Activated CD4-positive, alpha-beta memory T cell treated with anti-CD3 and anti-CD28 coated beads, Interleukin-2, amount 10 ng/mL, durations not matched to agents 7 days and 5 days (primary cell): ENCODE measurements at places on chromosomes 7 and 10. TPM values are rescaled to one million over a fixed set of nuclear protein-coding genes. Genes with fewer than 3 reads are reported as not detected.

GRCh38 chr10:114444819-114445218, 40.5 kb upstream of the AFAP1L2 start:
- peaks cover 30% of the 10 kb centered on the region for H3K36me3 ChIP-seq
- no peaks in the 10 kb centered on the region for H3K27me3 ChIP-seq
- no peak for DNase-seq
- H3K27ac ChIP-seq: no peak overlapping the region

Gene GPR146
- 10.1 TPM for total RNA-seq

Gene SMIM30
- total RNA-seq: 23.1 TPM

DNA sequence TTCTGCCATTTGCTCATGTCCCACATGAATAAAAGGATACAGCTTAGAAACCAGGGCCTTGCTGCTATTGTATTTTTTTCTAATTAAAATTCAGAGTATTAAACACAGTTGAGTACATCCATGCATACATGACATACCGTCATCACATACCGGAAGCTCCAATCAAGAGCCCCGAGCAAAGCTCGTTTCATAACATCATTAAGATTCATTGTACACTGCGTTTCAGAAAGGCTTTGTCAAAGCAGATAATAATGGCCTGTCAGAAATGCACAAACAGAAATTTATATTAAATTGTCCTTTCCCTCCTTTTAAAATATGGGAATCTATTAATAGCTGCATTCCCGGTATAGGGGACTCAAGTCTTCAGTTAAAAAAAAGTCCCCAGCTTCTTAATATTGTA, 103.4 kb downstream of the PRTFDC1 start:
- no peak for DNase-seq
- H3K4me1 ChIP-seq: peaks cover 5% of the 10 kb centered on the region
- no peak overlapping the region for H3K4me3 ChIP-seq
- no peaks in the 10 kb centered on the region for H3K36me3 ChIP-seq
- peaks cover 2% of the 10 kb centered on the region for H3K27me3 ChIP-seq
- H3K27ac ChIP-seq: no peak overlapping the region

DNA sequence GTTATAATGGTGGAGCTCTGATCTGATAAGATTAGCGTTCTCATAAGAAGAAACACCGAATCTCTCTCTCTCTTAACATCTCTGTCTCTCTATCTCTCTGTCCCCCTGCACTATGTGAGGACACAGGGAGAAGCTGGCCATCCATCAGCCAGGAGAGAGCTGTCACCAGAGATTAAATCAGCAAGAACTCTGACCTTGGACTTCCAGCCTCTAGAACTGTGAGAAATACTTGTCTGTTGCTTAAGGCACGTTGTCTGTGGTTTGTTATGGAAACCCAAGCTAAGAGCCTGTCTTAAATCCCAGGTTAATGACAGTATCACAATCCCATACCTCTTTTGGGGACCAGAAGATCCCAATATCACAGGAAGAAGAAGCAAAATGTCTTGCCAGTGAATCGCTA, 132.0 kb upstream of the AKR1E2 start:
- H3K27me3 ChIP-seq: peaks cover 8% of the 10 kb centered on the region
- no peak overlapping the region for H3K4me3 ChIP-seq
- H3K4me1 ChIP-seq: no peaks in the 10 kb centered on the region
- H3K27ac ChIP-seq: no peak overlapping the region
- H3K36me3 ChIP-seq: no peaks in the 10 kb centered on the region

DNA sequence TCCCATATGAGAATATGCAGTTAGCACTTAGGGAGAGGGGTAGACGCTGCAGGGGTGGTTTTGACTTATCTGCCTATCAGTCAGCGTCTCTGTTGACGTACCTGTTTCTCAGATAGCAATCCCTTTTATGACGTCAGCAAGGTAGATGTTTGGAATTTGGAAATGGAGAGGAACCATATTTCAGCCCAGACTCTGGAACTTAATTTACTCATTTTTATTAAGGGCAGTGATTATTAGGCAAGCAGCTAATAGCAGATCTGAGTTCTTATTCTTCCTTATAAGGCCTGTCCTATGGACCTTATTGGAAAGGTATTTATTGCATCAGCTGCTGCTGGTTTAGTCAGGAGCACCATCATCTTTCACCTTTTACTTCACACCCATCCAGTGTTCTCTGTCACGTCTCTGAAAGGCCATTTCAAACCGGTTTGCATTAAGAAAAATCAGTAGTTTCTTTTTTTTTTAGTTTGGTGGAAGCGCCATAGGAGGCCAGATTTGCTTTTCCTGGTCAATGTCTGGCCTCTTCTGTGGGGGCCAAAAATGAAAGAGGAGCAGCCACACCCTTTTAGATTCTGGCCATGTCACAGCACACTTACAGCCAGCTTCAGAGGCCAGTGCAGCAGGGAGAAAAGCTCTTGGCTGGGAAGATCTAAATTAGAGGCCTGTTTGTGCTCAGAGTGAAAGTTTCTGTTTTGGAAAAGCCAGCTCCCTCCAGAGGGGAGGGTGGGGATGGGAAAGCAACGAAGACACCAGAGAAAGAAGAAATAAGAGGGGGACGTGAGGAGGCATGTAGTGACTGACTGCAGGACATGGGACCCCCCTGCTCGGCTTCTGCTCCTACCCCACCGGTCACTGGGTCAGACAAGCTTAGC, 146.3 kb downstream of the TCF7L2 start:
- no peak overlapping the region for H3K4me3 ChIP-seq
- peaks cover 11% of the 10 kb centered on the region for H3K36me3 ChIP-seq
- DNase-seq: no peak
- no peak overlapping the region for H3K27ac ChIP-seq
- H3K4me1 ChIP-seq: peaks cover 22% of the 10 kb centered on the region
- H3K27me3 ChIP-seq: peaks cover 18% of the 10 kb centered on the region

Gene CCDC172
- total RNA-seq: not detected

DNA sequence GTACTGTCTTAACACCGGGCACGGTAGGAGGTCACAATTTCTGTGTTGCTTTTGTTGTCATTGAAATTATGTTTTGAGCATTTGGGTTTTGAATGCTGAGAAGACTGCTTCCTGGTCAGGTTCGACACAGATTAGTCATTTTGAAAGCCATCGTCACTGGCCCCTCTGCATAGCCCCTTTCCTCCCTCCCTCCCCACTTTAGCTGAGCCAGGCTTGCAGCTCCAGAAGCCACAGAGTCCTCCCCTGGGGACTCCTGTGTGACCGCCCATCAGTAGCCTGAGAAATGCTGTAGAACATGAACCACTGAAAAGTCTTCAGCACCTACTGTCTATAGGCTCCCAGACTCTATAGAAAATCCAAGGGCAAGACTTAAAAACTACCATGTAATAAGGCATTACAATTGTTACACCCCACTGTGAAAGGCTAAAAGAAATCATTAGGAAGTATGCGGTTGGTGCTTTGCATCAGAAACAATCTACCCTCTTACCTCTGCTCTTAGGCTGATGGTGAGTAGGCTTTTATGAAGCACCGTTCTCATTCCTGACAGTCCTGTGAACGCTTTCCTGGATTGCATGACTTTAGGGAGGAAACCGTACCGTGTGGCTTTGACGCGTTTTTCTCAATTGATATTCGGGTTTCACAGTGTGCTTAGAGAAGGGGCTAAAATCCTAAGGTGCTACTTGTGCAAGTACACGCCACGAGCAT, 24.8 kb downstream of the JCAD start:
- no peak overlapping the region for H3K4me3 ChIP-seq
- no peak overlapping the region for H3K27ac ChIP-seq
- peak; percentile 32 for DNase-seq
- H3K27me3 ChIP-seq: peaks cover 71% of the 10 kb centered on the region
- H3K4me1 ChIP-seq: peaks cover 48% of the 10 kb centered on the region

- peaks cover 47% of the 10 kb centered on the region for H3K36me3 ChIP-seq
- H3K4me3 ChIP-seq: peak overlapping the region; percentile 2
- peak overlapping the region; percentile 53 for H3K27ac ChIP-seq
- H3K4me1 ChIP-seq: peaks cover 53% of the 10 kb centered on the region
- no peak for DNase-seq
Observed at GRCh38 chr10:5895804-5896203, 5.8 kb downstream of the FBH1 start.

DNA sequence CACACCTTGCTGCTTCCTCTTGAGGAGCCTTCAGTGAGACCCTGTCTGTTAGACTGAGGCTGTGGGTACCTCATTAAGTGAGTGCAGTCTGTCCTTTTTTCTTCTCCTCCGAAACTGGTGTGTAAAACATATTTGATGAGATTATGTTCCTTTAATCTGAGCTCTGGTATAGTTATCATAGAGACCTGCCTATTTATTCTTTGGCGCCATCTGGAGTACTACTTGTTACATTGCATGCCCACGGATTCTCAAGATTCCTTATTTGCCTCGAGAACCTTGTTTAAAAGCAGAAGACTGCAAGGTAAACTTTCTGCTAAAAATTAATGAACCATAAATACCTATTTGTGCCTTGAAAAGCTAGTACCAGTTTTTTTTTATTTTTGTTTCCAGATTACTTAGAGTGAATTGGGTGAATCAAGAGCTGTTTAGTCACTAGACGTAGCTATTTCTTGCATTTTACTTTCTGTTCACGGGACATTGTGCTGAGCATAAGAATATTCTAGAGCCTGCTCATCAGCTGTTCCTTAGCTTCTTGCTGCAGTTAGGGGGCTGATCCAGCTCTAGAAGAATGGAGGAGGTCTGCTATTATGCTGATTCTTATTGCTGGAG, 16.9 kb upstream of the STMP1 start:
- H3K27ac ChIP-seq: no peak overlapping the region
- no peak overlapping the region for H3K4me3 ChIP-seq
- no peaks in the 10 kb centered on the region for H3K27me3 ChIP-seq
